Left renal pelvis (tissue), 4 donors: ENCODE measurements at places on chromosomes 11 and 22.
A peak's percentile ranks its signal among the peaks of the same experiment; 100 is the strongest.

- no peak for DNase-seq
These were observed 11.2 kb downstream of the SPATA19 start for GRCh38 chr11:133833898-133834681.

DNA sequence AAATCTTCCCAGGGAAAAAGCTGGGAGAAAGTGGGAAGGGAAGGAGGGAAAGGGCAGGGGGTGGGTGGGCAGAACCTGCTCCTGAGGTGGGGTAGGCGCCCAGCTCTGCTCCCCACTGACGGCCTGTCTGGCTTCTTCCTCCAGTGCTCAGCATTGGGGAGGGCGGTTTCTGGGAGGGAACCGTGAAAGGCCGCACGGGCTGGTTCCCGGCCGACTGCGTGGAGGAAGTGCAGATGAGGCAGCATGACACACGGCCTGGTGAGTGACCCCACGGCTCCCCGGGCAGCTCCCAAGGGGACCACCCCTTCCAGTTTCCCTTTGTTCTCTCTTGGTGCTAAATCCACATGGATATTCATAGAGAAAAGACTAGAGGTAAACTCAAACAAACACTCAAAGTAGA lies 25.9 kb downstream of the SHANK3 start:
- no peak for DNase-seq

DNA sequence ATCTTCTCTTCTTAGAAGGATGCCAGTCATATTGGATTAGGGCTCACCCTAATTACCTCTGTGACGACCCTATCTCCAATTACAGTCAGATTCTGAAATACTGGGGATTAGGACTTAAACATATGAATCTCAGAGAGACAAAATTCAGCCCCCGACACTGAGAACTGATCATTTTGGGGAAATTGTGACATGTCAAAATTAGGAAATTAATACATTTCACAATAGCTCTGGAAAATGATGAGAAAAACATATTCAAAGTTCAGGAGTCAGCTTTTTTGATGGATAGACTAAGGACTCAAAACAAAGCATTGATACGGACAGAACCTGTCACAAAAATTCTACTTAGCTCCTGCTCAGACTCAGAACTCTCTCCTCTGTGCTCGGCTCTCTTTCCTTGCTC lies 40.8 kb downstream of the COMMD9 start:
- no peak for DNase-seq

DNA sequence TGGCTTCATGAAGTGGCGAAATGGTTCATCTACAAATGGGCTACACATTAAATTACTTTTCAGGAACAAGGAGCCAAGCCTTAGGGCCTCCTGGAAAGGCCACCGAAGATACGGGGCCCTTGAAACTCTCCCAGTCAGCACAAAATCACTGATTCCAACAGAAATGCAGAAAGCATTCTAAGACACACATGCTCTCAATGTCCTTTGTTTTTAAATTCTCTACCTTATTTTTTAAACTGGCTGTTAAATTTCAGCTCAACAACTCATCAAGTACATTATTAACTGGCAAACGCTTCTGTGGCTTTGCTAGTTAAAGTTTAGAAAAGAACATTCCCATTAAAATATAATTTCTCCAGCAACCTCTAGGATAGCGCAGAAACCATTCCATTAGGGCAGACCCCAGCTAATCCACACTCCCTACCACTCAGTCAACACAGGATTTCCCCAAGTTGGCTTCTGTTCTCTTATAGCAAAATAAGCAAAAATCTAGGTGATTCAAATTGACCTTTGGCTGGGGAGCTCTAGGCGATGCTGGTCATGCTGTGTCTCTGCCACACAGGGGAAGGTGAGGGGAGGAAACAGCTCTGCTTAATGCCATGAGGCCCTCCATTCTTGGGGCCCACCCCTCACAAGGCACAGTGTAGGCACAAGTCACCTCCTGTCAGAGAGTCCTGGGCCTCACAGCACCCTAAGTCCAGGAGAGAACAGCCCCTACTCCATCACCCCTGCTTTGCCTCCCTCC lies 47.1 kb downstream of the PLEKHA7 start:
- no peak for DNase-seq

- no peak for DNase-seq
These were observed 17.8 kb downstream of the KIF18A start for GRCh38 chr11:28090052-28090749.

DNA sequence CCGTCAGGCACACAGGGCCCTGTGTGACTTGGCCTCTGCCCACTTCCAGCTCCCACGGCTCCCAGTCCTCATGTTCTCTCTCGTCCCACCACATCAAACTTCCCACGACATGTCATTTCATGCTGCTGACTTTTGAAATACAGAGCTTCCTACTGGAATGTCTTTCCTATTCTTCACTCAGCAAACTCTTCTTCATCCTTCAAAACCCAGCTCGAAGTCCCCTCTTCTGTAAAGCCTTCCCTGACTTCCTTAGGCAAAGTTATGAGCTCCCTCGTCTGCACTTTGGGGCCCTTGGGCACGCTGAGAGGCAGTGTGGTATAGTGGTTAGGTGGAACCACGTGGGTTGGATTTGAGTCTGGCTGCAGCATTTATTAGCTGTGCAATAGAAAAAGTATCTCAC lies 37.8 kb upstream of the EIF3D start:
- DNase-seq = no peak

DNA sequence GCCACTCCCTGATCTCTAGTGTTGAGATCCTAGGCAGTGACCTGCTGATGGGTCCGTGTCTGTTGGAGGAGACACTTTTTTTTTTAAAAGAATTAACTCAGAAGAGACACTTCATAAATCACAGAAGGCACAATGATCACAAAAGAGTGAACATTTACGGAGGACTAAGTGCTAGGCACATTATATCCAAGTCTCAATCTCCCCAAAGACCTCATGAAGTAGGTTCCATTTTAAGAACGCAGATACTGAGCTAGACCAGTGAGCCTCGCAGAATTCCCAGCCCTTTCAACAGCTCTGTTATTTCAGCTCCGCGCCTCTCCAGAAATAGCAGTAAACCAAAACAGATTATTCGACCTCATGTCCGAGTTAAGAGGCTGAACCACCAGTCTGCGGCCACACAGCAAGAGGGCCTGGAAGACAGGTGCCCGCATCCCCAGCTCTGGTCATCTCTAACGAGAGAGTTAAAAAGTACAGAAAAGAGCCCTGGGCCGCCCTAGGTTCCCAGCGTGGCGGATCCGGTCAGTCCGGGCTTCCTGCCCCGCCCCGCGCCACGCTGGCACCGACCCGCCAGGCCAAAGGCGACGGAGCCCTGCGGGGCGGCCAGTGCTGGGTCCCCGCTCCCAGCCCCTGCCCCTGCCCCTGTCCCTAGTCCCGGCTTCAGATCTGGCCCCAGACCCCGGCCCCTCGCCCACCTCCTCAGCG lies 612 bp downstream of the XBP1 start:
- DNase-seq = no peak

GRCh38 chr22:24040946-24041345 lies 29.8 kb downstream of the CABIN1 start:
- DNase-seq = no peak

DNA sequence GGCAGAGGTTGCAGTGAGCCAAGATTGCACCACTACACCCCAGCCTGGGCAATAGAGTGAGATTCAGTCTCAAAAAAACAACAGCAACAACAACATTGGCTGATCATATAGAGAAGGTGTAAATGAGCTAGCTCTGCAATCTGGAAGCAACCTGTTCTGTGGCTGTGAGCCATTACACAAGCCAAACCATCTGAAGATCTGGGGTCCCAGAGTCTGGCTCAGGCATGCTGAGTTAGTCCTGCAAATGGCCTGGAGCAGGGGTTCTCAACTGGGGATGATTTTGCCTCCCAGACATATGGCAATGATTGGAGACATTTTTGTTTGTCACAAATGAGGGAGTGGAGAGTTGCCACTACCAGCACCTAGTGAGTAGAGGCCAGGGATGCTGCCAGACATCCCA lies 42.3 kb upstream of the RAB1B start:
- no peak for DNase-seq

- DNase-seq = no peak
These were observed 26.6 kb downstream of the EMID1 start for GRCh38 chr22:29231971-29232959.

GRCh38 chr22:19974268-19974861 lies 32.7 kb upstream of the TXNRD2 start:
- no peak for DNase-seq

GRCh38 chr22:24845041-24845898 lies 39.3 kb downstream of the SGSM1 start:
- DNase-seq = no peak

DNA sequence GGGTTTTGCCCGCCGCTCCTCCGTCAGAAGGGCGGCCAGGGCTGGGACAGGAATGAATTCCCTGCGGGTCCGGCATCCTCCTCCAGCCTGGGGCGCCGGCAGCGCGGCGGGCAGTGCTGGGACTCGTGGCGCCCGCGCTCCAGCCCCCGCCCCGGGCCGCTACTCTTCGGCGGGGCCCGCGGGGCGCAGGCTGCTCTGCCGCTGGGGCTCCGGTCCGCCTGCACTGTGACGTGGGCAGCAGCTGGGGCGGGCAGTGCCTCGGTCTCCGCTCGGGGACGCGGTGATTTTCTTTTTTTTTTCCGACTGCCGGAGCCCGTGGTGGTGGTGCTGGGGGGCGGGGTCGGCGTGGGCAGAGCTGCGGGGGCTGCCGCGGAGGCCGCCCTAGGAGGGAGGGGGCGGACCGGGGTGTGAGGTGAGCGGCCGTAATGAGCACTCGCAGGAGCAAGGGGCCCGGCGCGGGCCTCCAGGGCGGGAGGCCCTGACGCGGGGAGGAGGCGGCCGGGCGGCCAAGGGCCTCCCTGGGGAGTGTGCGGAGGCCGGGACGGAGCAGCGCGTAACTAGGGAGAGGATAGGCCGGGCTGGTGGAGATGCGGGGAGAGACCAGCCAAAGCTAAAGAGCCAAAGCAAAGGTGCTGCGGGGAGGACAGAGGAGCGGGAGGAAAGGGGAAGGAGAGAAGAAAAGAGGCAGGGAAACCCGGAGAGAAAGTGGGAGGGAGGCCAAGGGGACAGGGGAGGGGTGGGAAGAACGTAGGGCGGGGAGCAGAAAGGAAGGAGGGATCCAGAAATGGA lies 73.3 kb upstream of the ZBED5 start:
- peak; percentile 64 for DNase-seq
